ENCODE measurements at places on chromosomes 7 and 10.

GRCh38 chr10:1708746-1709145, 28.6 kb downstream of the ADARB2 start:
- DNase-seq = no peak

- no peak for DNase-seq
Measured at GRCh38 chr10:104038537-104038936, 47.1 kb downstream of the COL17A1 start.

DNA sequence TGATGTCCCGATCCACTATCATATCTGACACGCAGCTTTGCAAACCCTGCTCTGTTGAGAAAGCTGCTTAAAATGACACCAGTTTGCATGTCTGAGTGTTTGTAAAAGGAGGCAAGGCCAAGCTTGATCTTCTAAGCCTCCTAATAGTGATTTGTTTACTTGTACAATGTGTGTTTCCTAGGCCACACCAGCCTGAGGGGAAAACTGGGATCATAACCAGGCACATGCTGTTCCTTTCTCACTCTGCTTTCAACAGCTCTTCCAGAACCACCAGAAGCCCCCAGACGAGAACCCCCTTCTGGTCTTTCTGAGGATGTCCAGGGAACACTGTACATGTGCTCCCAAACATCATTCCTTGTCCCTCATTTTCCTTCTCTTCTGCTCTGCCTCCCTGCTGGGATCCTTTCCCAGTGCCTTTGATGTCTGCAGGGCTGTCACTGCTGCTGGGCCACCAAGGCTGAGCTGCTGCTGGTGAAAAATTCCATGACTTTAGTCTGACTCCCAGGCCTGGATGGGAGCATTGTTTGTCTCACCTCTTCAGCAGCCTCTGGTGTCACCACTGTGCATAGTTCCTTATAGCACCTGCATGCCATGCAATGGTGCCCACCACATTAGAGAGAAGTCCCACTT, 4.0 kb upstream of the LGI1 start:
- DNase-seq = no peak

GRCh38 chr10:86857128-86857721, 100.2 kb downstream of the MMRN2 start:
- no peak for DNase-seq

DNA sequence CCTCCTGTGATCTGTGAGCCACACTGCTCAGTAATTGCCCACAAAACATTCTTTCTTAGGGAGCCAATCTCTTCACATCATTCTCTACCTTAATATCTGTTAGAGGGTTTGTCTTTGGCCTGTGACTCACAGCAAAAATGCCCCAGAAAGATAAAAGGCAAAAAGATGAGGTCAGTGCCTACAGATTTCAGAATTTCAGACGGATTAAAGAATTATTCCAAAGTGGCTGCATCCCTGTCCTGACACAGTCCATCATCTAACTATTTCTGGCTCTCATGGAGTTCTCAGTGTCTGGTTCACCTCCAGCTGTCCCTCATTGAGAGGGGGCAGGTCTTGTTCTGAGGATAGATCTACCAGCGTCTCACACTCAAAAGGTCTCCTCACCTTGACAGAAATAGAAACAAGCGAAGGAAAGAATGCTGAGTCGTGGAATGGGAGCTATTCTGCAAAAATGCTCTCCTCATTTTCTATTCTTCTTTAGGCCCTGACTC, 138.5 kb upstream of the AOAH start:
- DNase-seq = no peak

Data from activated T-cell treated with anti-CD3 and anti-CD28 coated beads for 1 hour (primary cell).